GM19239 (cell line): ENCODE measurements at places on chromosomes 16 and 17.

DNA sequence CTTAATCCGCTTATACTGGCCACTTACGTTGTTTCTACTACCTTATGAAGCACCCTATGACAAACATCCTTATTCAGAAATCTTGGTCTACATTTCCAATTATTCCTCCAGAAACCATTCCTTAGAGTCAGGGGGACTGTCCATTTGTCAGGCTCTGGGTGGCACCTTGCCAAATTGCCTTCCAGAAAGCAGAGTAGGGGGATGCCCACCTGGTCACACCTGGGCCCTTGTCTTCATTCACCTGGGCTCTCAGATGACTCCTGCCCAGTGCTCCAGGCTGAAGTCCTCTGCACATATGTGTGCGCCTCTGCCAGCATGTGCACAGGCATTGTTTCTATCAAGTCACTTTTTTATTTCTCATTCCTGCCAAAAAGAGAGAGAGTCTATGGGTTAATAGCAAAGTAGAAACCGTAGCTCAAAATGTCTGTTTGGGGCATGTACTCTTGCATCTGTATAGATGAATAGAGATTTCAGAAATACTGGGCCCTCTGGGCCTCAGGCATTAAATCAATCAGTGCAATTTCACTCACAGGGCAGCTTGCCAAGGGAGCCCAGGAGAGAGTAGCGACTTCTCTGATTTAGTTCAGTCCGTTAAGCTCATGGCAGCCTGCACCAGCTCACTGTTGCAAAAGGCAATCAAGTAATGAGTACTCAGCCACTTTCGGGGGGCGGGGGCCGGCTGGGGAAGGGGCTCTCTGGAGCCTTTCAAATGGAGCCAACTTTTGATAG is 104.7 kb downstream of the SOCS1 start:
- no peak for DNase-seq

GRCh38 chr16:2284797-2285576 is 17.1 kb upstream of the RNPS1 start:
- DNase-seq = no peak

DNA sequence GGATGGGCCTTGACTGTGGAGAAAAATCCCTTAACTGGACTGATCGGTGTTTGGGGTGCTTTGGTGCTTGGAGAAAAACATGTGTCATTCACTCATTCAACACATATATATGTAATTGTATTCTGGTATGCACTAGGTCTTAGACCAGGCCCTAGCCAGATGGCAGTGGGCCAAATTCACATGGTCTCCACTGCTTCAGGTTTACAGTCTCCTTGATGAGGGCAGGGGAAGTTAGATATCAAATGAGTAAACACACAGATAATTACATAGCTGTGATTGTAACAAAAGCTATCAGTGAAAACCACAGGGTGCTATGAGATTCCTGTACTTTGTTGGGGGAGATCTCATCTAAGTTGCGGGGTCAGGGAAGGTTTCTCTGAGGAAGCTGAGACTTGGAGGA is 78.8 kb downstream of the WWP2 start:
- no peak for DNase-seq

DNA sequence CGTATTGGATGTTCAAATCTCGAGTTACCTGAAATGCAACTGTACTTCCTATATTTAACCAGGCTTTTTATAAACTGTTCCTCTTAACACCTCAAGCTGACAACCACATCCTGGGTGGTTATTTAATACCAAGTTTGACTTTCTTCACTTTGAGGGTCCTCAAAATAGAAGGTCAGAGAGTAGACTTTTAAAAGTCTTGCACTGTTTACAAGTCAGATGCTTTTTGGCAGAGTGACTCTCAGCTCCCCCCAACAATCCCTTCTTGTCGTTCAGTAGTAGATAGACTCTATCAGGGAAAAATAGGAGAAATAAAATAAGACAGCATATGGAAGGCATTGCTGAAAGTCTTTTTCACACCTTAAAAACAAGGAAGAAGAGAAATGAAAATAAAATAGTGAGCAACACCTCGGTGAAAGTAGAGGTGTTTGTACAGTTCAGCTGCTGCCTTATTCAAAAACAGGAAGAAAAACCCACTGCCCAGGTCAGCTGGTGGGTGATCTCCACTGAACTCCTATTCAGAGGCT is 650.4 kb downstream of the WWOX start:
- DNase-seq = no peak

- no peak for DNase-seq
Observed at GRCh38 chr16:27318392-27319256, 4.8 kb downstream of the IL4R start.

- DNase-seq = no peak
Observed at GRCh38 chr17:50164697-50164988, 1.2 kb upstream of the SGCA start.
